DMS79 treated with DMSO at 0.1 percent for 48 hours (cell line): ENCODE measurements at places on chromosomes 3 and 15.

GRCh38 chr3:157075693-157076420 is 84.1 kb downstream of the CCNL1 start:
- no peak for DNase-seq

- DNase-seq = no peak
Measured at GRCh38 chr15:90938261-90938660, 3.2 kb downstream of the UNC45A start.

GRCh38 chr15:28900041-28900891 is 14.5 kb downstream of the APBA2 start:
- no peak for DNase-seq

DNA sequence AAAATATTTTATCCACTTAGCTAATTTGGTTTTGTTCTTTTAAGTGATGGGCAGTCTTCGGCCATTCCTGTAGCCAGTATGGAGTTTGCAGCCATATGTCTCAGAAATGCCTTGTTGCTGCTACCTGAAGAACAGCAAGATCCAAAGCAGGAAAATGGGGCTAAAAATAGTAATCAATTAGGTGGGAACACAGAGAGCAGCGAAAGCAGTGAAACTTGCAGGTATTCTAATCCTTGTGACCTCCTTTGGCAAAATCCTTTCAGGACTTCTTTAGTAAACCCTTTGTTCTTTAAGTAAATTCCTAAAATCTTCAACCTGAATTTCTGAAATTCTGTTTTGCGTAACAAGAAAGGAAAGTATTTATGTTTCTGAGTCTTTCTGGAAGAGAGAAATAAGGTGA is 49.8 kb downstream of the CNOT10 start:
- no peak for DNase-seq

- DNase-seq = no peak
Measured at GRCh38 chr3:155232605-155233004, 60.9 kb downstream of the STRIT1 start.

GRCh38 chr3:64852738-64853137 is 164.9 kb upstream of the ADAMTS9 start:
- DNase-seq = no peak

DNA sequence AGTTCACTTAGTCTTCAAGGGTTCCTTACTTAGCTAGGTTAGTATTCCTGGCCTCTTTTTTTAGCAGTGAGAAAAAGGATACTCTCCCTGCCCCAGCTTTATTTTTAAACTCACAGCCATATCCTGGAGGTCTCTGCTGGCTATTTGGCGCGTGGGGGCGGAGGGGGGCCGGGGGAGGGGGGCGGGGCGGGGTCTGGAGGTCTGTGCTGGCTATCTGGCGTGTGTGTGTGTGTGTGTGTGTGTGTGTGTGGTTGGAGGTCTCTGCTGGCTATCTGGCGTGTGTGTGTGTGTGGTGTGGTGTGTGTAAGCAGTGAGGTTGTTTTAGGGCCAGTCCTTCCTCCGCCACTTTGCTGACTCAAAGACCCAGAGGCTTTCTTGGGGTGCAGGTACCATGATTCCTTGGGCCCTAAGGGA is 579 bp upstream of the PLAAT1 start:
- no peak for DNase-seq

DNA sequence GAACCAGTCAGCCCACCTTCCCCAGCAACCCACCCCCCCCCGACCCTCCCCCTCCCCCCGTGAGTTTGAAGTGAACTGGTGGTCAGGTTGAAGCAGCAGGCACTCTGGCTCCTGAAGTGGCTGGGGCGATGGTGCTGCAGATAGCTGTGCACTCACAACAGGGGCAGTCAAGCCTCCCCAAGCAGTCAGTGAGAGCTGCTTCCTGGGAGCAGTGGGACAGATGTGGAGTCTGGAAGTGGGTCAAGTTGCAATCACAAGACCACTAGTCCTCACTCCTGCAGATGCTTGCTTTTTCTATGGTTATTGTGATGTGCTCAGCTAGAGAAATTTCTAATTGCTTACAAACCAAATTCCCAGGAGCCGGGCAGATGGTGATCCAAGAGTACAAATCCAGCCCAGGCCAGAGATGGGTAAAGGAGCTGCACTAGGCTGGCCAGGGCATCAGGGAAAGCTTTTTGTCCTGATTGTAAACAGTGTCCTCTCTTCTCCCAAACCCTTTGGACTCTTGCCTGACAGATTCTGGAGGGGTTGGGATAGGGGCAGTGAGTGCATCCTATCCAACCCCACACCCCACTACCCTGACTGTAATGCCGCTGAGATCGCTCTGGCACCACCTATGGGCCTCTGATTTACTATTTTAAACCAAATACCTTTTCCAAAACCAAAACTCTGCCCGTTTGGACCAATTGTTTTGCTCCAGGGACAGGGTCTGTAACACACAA is 9.8 kb upstream of the CLPX start:
- peak; percentile 16 for DNase-seq

- no peak for DNase-seq
Measured at GRCh38 chr15:79561982-79562381, 129.8 kb downstream of the MINAR1 start.

DNA sequence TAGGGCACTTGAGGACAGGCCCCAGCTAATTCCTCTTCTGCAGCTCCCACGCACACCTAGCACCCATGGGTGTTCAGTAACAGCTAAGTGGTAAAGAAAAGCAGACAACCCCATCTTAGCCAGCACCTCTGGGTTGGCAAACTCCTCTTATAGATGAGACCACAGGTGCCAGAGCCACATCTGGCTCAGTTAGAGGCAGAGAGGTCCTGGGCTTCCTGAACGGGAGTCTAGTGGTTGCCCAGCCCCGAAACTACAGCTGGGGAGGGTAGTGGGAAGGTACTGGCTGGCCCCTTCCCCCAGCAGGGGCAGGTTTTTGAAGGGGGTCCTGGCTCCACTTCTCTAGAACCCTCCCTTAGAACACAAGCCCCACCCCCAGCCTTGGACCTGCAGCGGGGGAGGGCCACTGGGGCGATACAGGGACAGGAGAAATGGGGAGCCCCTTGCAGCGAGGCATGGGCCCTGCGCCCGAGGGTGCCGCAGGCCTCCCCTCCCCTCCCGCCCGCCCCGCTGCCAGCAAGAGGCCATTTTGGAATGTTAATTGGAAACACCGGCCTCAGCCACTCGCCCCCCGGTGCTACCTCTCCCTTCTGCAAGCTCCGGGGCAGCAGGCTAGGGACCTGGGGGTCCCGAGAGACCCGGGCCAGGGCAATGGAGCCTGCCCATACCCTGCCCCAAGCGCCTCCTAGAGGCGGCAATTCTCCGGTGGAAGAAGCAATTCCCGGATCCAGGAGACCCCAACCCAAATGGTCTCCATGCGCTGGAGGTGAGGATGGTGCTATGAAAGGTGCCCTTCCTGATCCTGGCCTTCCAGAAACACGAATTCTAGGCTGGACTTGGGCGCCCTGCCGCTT is 1.5 kb downstream of the DUSP7 start:
- DNase-seq = no peak

- no peak for DNase-seq
Measured at GRCh38 chr3:134918441-134918840, 123.4 kb downstream of the EPHB1 start.

DNA sequence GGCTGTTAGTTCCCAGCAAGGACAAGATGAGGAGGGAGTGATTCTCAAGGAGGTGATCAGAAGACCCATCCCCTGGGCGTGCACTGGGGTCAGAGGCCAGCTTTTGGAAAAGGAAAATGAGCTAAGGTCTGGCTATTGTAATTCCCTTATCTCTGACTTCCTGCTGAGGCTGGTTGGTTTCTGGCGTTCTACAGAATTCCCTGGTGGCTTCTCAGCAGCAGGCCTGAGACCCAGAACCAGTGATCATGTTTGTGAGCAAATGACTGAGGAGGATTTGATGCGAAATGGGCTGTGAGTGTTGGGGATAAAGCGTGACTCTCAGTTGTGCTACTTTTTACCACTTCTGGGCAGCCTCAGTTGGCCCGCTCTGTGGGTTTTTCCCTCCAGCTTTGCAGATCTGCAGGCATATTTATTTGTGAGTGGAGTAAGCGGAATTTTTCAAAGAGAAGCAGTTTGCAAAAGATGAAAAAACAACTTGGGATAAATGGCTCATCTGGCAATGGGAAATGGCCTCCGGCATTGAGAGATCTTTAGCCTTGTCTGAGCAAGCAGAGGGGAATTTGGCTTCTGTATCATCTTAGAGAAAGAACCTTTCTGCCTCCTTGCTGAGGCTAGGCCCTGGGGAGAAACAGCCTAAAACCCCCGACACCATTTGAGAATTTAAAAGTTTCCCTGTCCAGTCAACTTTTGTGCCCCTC is 102.7 kb downstream of the SLCO3A1 start:
- DNase-seq = no peak

- DNase-seq = no peak
Measured at GRCh38 chr3:195042743-195043606, 228.0 kb downstream of the XXYLT1 start.

DNA sequence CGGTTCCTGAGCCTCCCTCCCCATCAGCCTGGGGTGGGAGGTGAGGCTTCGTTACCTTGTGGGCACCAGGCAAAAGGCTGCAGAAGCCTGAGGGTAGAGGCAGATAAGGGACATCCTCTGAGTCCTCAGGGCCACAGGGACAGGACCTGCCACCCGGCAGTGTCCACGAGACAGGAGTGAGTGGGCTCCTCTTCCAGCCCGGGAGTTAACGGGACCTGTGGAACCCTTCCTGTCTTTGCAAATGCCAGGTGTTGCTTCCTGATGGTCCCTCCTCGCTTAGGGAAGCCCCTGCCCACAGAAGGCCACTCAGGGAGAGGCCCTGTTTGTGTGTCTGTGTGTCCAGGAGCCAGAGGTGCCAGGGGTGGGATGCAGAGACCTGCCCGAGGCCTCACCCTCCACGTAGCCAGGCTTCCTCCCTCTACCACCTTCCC is 111.1 kb upstream of the ALDH1A3 start:
- no peak for DNase-seq

DNA sequence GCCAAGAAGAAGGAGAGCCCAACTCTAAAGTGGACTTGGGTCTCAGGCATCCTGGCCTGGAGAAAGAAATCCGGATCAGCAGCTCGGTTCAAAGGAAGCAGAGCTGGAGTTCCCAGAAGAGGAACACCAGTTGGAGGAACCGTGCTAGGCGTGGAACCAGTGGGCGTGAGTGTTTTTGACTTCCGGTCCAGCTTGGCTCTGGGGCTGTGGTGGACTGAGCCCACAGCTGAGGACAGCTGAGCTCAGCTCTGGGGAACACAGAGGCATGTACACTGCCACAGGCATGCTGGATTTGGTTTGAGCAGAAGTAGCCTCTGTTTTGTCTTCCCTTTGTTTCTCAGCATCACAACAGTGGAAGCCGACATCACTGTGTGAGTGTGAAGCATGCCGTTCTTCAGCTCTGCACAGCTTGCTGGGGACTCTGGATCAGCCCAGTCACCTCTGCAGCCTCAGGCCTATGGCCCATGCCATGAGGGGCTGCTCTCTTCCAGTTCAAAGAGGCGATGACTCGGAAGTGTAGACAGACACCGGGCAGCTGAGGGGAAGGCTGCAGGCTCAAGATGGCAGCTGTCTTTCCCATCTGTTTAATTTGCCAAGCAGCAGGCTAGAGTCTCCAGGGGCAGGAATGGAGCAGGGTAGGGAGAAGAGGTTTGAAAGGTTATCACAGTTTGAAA is 185.8 kb upstream of the UBE3A start:
- no peak for DNase-seq

DNA sequence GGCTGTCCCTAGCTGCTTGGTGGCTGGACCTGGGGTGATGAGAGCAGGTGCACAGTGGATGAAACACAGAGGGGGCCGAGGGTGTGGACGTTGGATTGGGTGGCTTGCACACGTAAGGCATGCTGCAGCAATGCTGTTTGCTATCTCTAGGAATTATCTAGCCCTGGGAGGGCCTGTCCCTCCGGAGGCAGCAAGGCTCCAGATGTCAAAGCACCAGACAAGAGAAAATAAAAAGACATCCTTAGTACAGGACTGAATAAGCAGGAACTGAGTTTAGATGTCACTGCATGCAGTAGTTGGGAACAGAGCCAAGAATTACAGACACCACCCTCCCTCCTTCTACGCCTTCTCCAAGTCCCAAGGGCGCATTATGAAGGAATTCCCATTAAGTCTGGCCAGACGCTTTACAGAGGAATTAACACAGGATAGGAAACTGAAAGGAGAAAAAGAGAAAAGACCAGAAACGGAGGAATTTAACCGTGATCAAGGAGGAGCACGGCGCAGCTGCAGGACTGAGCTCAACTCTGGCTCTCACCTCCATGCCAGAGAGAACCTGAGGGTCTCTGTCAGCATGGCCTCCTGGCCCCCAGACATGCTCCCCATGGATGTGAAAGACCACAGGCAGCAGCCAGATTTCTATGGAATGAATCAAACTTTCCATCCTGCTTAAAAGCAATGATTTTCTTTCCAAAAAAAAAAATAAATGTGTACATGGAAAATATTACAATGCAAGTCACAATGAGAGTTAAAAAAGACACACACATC is 13.8 kb downstream of the ATP10A start:
- DNase-seq = no peak

- DNase-seq = no peak
Measured at GRCh38 chr15:56804938-56805337, 71.6 kb upstream of the ZNF280D start.

DNA sequence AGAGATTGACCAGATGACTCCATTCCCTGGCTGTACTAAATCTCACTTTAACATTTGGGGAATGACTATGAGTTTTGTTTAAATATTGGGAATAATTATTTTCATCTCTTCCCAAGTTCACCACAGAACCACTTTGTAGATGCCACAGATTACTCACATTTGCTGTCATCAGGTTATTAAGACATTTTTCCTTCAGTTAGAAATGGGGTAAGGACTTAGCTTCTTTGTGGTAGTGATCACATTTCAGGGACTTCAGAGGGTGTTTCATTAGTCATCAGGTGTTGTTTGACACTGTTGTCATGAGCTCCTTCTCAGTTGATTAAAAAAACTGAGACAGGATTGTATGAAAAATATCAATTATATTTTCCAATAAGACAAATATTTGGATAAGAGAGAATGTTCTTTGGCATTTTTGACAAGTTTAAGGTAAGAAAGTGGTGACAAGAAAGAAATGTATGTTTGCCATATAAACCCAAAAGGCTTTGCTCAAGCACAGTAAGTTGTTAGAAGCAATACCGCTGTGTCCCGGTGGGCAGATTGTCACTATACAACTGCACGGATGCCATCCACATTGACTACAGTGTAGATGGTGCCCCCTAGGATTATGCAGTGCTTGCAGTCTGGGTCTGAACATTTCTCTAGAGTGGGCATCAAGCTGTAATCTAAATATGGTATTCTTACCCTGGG is 22.3 kb downstream of the FBXL2 start:
- no peak for DNase-seq

DNA sequence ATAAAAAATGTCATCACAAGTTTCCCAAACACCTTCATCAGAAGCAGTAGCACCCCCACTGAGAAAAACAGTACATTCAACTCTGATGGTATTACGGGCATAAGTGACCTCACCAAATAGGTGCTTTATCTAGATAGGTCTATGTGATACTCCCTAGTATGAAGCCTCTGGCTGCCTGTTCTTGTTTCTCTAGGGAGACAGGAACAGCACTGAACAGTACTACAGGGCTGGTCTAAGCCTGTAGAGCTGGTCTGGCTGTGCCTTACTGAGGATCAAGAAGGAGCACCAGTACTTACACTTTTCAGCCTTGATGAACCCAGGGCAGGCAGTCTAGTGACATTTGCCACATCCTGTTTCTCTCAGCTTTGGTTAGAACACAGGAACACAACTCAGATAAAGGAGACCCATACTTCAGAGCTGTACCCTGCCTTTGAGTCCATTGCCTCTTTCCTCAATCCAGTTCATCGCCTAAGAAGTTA is 35.9 kb downstream of the OXNAD1 start:
- no peak for DNase-seq
